Hematopoietic multipotent progenitor cell treated with erythropoietin and hydrocortisone succinate and interleukin-3 and kit ligand, for 15 days (in vitro differentiated cells): ENCODE measurements at places on chromosomes 7 and 10.

DNA sequence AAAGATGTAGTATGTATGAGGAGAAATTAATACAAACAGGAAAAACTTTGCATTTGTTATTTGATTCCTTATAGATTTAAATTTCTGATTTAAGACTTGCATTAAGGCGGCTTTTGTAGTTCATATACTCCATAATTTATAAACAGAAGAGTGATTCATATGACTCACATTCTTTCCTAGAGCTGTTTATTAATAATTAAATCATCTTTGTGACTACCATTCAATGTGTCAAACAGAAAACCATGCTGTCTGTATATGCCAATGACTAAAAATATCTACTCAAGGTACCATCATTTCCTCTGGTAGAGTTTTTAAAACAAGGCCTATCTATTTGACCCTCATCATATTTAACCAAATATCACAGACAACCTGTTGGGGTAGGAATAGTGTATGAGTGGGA is 501.7 kb downstream of the PARD3 start:
- no peak for DNase-seq

- DNase-seq = no peak
Observed at GRCh38 chr7:106817098-106817497, 48.0 kb upstream of the PIK3CG start.

GRCh38 chr7:17942231-17942630 is 1.9 kb upstream of the SNX13 start:
- no peak for DNase-seq

DNA sequence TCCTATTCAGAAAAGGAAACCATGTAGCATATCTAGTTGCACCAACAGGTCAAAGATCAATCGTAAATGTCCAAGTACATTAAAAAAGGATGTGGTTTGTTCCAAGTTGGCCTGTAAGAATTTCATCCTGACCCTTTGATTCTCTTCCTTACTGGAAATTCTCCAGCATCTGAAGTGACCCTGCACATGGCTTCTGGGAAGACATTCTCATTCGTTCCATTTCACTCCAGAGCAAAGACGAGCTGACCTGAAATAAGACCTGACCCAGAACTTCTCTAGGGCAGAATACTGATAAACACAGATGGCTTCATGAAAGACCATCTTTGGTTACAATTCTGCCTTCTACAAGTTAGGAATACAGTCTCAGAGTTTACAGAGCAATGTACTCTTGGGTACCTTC is 39.8 kb downstream of the ASB4 start:
- DNase-seq = no peak

DNA sequence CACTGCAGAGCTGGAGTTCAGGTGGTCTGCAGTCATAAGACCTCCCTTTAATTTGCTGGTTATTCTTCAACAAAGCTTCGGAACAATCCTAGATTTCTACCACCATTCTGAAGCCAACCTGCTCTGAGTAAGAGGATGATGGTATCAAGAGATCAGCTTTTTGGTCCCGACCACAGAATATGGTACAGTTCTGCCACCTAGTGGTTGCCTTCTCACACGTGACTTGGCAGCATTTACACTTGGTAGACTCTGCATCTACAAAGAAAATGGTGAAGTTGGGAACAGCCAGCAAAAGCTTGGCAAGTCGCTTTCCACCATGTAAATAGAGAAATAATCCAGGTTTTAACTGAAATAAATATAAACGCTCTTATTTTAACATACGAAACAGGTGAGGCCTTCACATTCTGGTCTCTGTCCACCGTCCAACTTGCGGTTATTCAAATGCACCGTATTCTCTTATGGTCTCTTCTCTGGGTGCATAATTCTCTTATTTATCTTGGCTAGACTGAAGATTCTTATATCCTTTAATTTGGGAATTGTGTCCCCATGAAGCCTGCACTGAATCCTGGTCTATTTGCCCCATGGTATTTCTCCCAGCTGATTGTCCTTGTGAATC is 173.9 kb upstream of the GRM3 start:
- DNase-seq = peak; percentile 40

DNA sequence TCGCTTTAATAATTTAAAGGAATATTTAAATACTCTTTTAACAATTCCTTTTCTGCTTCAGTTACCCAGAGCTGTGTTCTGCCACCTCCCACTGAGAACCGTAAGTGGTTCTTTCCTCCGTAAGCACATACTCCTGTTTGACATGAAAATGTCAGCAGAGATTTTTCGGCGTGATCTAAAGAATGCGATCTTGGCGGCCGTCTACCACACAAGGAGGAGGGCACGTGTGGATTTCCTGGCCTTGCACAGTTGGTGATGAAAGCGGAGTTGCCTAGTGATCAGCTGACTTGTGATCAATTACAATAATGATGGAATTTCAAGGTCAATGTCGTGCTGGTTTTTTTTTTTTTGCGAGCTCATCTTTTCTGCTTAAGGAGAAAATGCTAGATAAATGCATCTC is 35.6 kb upstream of the INSIG1 start:
- DNase-seq = no peak
